ENCODE measurements at places on chromosomes 7 and 10.

DNA sequence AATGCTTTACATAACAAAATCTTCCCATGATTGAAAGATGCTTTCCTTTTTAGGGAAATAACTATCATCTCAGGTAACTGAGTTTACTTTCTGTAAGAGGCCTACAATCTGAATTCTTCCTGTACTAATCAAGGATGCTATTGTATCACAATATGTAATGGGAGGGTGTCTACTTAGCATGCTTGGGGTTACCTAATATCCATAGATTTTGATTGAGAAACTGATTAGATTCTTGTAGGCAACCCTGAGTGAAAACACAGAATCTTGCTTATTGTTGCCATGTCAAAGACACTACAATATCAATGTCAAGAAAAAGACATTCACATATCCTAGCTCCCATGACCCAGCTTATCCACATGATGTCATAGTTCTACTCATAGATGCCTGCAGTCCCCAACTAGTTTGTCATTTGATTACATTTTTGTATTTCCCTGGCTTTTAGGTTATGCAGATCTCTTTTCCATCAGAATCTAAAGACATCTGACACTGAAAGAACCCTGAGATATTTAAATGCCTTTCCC is 62.4 kb downstream of the PON1 start:
- DNase-seq, result no peak

DNA sequence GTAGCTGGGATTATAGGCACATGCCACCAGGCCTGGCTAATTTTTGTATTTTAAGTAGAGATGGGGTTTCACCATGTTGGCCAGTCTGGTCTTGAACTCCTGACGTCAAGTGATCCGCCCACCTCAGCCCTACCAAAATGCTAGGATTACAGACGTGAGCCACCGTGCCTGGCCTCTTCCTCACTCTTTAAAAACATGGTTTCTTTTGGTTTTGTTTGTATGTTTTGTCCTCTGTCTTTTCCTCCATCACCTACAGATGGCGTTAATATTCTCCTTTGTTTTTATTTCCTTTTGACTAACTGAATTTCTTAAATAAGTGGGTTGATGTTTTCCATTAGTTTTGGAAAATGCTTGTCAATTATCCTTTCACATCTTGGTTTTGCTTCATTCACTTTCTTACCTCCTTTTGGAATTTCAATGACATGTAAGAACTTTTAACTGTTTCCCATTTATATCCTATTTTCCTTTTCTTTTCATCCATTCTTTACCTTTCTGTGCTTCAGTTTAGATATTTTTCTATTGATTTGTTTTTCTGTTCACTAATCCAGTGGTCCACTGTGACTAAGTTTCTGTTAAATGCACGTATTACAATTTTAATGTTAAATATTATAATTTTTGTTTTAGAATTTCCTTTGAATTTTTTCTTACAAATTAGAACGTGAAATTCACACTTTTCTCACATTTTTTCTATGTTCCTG is 104.1 kb downstream of the ZNF467 start:
- no peak for DNase-seq

GRCh38 chr7:128247108-128247507 is 6.0 kb downstream of the LEP start:
- DNase-seq, result no peak

DNA sequence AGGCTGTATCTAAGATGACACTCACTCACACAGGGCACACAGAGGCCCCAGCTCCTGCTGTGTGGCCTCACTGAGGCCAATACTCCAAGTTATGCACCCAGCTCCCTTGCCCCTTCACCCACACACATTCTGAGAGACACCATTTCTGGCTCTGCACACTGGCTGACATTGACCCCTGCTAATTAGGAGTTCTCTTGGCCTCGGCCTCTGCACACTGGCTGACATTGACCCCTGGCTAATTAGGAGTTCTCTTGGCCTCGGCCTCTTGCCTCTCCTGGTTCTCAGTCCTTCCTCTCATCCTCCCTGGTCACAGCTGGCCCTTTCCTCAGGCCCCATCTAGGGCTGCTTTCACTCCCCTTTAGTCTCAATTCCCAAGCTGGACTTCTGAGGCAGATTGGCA is 97.3 kb downstream of the GRID1 start:
- no peak for DNase-seq

- no peak for DNase-seq
These were observed 846 bp upstream of the LFNG start for GRCh38 chr7:2518737-2519118.

DNA sequence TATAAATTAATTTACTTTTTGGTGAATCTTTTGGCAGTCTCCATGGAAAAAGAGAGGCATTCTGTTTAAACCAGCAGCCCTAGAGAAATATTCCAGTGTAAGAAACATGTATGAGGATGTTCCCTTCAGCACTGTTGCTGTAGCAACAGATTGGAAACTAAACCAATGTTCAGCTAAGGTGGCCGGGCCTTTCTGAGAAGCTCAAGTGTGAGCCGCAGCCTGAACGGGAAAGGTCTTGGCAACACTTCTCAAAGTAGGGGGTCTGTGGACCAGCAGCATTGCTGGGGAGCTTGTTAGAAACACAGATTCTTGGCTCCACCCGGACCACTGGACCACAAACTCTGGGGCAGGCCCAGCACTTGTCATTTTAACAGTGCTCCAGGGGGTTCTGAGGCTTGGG is 36.2 kb downstream of the RAMP3 start:
- DNase-seq, result no peak

GRCh38 chr7:98291717-98292116 is 10.2 kb downstream of the BRI3 start:
- DNase-seq, result no peak

- peak; percentile 4 for DNase-seq
These were observed 53.1 kb upstream of the COBL start for GRCh38 chr7:51369746-51370145.

DNA sequence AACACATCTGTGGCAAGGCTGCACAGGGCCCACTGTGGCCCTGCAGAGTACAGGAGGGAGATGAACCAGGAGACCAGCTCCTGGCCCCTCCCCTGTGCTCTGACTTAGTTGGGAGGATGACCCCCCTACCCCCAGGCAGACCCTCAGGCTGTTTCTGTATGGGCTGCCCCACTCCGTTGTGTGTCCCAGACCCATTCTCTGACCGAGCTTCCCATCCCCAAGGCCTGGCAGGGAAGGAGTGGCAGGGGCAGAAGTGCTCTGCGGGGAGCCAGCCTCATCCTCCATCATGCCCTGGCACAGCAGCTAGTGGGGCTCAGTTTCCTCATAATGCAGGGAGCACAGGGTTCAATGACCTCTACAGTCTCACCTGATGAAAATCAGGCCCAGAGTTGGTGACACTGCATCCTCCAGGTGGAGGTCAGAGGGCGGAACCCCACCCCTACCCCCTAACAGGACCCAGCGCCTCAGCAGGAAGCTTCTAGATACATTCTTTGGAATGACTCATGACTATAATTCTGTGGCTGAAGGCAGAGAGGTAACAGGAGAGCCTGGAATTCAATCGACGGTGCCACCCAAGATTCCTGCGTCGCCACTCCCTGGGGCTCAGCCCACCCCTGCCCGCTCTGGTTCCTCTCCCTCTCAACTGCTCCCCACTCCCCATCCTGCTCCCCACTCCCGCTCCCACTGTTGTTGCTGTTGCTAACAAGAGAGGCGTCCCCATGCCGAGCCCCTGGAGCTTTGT is 18.2 kb downstream of the PODXL start:
- DNase-seq, result no peak

DNA sequence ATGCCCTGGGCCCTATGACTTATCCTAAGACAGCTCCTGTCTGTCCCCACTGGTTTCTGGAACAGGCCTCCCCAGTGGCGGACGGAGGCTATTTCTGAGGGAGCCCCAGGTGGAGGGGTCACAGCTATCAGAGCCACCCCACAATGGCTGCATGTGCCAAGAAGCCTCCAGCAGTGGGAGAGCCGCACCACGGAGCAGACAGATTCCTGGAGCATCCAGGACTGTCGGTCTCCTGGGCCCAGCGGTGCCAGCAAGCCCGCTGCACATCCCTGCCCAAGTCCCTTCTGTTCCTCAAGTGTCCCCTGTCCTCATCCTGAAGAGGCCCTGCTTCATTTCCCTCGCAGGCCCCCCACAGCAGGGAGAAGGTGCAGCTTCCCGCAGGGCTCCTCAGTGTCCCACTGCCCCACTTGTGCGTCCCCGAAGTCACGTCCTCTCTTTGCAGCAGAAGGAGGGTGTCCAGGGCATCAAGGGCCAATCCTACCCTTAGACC is 193.0 kb upstream of the SHH start:
- no peak for DNase-seq

- DNase-seq, result no peak
These were observed 119.6 kb upstream of the AFAP1L2 start for GRCh38 chr10:114523876-114524275.

- no peak for DNase-seq
These were observed 549 bp upstream of the DDX50 start for GRCh38 chr10:68900427-68901104.

DNA sequence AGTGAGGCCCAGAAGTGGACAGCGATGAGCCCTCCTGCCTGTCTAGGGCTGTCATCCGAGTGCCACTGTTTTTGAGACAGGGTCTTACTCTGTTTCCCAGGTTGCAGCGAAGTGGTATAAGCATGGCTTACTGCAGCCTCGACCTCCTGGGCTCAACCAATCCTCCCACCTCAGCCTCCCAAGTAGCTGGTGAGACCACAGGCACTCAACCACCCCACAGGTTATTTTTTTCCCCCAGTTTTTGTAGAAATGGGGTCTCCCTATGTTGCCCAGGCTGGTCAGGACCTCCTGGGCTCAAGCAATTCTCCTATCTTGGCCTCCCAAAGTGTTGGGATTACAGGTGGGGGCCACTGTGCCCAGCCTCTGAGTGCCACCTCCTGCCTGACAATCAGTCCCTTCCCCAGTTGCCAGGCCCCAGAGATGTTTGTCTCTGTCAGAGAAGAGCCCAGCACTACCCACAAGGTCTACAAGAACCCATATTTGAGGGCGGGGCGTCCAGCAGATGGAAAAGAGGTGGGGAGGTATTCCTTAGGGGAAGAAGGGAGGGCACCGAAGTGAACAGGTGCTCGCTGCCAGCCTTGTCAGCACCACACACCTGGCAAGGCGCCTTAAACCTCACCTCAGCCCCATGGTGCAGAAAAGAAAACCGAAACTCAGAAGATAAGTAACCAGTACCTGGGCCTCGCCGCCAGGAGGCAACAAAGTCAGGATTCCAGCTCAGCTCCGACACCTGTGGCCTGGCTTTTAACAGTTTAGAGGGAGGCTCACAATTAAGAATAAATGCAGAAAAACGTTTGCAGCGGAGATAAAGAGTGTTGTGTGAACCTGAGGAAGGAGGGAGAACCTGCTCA is 77.4 kb upstream of the ANLN start:
- DNase-seq, result no peak

GRCh38 chr7:78127009-78127408 is 328.4 kb downstream of the PHTF2 start:
- DNase-seq, result no peak

DNA sequence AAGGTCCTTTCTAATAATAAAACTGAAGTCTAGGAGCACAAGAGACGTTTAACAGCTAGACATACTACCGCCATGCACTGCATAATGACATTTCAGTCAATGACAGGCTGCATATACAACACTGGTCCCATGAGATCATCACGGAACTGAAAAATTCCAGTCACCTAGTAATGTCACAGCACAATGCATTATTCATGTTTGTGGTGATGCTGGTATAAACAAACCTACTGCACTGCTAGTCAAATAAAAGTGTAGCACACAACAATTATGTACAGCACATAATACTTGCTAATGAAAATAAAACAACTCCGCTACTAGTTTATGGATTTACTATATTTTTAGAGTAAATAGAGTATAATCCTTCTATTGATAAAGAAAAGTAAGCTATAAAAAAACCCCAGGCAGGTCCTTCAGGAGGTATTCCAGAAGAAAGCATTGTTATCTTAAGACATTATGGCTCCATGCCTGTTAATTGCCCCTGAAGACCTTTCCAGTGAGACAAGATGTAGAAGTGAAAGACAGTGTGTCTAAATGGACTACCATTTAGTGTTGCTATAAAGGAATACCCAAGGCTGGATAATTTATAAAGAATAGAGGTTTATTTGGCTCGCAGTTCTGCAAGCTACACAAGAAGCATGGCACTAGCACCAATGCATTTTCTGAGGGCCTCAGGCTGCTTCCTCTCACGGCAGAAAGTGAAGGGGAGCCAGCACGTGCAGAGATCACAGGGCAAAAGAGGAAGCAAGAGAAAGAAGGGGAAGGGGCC is 47.1 kb downstream of the HIBADH start:
- DNase-seq, result no peak

GRCh38 chr10:132371641-132372081 is 25.3 kb upstream of the PWWP2B start:
- no peak for DNase-seq

GRCh38 chr7:25359471-25360059 is 131.3 kb upstream of the NPVF start:
- DNase-seq, result no peak

- DNase-seq, result no peak
These were observed 29.4 kb downstream of the CHST15 start for GRCh38 chr10:124063750-124064603.

DNA sequence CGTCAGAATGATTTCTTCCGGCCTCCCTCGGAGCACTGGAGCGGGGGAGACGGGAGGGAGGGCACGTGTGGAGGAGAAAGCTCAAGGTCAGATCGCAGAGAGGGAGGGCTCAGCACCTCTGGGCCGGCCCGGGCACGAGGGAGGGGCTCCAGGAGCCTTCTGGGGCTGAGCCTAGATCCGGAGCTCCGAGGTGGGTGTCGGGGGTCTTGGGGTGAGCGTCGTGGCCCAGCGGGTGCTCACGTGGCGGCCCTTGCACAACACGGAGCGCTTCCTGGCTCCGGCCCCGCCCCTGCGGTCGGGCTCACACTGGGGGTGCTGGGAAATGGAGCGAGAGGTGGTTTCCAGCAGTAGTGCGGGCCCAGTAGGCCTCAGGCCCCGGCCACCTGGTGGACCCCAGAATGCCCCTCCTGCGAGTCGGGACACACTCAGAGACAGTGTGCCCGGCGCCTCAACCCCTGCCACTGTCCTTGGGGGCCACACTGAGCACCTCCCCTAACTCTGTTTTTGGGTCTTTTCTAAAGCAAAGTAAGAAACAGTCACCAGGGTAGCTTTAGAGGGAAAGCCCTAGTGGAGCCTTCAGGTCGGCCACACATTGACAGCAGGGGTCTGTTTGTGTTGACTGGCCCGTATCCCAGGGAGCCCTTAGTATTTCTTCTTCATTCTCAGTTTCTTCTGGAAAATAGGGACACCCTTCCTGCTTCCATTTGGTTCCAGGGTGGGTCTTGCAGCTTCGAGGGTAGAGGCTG is 798 bp downstream of the PPIF start:
- DNase-seq, result no peak

DNA sequence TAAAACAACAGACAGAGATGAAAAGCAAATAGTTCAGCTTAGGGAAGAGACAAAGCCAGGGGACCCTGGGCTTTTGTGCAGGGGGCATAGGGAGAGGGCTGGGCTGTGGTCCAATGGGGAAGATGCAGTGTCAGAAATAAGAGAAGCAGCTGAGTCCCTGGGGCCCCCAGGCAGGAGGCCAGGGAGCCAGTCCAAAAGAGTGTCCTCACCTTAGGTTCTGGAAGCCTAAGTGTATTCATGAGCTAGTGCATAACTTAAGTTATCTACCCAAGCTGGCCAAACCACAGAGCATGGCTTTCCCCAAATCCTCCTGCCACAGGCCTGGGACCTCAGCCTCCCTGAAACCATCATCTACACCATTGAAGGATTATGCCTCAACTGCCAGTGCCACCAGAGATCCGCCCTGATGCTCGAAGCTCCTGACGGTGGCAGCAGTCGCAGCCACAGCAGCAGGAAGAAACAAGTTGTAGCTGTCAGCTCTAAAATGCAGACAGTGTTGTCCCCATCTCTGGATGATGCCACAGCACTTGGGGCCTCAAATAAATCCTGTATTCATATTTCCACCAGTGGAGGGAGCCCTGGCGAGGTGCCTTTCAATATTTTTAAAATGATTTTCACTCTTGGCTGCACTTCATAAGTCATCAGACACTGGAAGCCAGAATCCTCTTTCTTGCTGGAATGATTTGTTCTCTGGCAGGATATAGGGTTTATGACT is 574.6 kb downstream of the GRID1 start:
- DNase-seq, result no peak
